H7 (cell line): ENCODE measurements at places on chromosomes 2 and 18.
A peak's percentile ranks its signal among the peaks of the same experiment; 100 is the strongest.

GRCh38 chr2:96501471-96501874 is 3.7 kb downstream of the NEURL3 start:
- DNase-seq: peak; percentile 48

DNA sequence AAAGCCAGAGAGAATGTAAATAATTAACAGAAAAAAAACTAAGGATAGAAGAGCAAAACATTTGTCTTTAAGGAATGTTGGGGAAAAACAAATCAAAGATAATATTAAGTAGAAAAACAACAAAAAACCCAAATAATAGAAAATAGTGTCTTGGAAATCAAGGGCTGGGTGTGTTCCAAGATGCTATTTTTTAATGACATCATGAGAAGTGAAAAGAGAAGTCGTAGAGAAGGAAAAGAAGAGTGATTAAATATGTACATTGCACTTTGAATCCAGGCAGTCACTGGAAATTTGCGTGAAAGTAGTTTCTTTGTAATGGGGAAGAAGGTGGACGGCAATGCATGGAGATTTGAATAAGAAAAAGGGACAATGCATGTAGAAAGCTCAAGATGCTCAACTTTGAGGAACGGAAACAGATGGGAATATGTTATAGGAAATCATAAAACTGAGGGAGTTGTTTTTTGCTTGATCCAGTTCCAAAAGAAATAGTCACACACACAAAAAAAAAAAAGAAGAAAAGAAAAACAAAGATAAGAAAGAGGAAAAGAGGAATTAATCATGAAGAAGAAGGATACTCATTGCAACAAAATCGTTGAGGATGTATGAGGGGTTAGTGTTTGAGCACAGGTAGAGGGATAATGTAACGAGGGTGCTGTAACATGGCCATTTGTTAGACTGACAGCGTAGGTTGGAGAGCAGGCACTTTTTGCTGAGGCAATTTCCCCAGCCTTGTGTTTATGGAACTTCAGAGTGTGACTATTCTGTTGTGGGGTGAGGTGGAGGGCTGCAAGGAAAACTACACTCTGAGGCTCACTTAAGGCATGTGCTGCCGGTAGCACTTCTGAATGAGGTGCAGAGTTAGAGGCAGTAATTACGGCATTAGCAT is 184.1 kb downstream of the CALCRL start:
- no peak for DNase-seq

DNA sequence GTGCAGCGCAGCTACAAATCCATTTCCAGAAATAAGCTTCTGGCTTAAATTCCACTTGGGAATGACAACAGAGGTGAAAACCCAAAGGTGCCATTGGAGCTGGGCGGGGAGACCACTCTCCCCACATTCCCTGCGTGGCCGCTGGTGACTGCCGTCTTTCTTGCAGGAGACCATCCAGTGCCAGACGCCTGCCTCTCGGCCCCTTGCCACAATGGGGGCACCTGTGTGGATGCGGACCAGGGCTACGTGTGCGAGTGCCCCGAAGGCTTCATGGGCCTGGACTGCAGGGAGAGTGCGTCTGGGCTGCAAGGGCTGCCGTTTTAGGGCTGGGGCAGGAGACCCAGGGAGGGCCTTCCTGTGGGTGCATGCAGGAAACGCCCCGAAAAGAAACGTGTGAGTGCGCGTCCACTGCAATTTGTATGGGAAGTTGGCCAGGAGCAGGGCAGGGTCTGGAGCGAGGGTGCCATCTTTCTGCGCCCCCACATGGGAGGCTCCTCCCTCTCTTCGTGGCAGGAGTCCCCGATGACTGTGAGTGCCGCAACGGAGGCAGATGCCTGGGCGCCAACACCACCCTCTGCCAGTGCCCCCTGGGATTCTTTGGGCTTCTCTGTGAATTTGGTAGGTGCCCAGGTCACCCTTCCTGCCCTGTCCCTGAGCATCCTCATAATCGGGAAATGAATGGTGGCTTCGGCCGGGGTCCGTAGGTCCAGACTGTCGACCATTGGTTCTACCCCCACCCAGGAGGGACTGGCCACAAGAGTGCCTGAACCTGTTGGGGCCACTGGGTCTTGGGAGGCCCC is 49.9 kb downstream of the SNED1 start:
- DNase-seq: no peak

DNA sequence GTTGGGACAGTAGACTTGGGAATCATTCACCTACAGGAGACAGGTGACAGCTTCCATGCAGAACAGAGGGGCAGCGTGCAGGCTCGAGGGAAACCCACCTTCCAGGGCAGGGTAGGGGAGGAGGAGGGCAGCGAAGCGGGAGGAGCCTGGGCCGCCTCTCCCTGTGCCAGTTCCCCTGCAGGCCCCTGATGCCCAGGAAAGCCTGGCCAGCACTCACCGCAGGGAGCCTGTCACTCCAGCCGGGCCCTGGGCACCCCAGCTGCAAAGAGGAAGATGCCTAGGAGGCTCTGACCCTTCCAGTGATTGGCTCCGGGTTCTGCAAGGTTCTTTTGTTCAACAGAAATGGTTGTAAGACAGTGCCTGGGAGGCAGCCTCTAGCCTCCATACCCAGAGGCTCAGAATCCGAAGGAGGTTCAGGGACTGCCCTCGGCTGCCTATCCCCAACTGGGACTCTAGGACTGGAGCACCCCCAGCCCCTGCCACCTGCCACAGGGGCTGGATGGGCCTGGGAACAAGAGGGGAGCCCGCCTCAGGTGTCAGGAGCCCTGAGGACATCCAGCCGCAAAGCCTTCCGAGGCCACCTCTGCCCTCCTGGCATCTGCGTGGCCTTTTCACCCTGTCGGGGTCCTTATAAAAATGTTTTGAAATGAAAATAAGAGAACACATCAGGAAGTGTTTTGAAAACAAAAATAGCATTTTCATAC is 103.2 kb downstream of the PTGR3 start:
- peak; percentile 40 for DNase-seq

DNA sequence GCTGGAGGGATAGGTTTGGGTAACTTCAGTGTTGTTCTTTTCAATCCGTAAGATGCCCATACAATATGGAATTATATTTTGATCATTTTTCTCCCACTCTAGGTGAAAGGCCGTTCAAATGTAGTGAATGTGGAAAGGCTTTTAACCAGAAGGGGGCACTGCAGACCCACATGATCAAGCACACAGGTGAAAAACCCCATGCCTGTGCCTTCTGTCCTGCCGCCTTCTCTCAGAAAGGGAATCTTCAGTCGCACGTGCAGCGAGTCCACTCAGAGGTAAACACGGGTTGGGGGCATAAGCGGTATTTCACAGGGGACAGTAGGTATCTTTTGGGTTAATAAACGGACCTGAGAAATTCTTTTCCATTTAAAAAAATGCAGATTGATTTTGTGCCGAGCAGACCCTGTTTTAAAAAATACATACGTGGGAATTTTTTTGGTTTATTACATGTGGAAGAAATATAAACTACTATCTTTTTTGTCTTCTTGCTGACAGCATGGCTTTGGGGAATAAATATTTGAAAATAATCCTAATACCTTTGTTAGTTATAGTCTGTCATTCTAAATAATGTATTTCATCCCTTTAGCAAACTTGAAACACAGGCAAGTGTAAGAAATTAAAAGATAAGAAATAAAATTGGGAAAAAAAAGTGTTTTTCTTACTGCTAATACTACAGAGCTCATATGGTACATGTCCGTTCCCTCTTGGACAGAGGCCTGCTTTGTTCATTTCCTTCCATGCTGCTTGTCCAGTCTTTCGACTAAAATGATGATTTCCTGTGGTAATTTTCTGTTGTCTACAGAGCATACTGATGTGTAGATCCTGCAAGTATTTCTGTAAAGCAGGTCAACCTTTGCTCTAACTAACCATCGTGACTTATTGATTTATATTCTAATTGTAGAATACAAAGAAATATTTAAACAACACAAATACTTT is 53.3 kb downstream of the ZNF236 start:
- DNase-seq: peak; percentile 74

DNA sequence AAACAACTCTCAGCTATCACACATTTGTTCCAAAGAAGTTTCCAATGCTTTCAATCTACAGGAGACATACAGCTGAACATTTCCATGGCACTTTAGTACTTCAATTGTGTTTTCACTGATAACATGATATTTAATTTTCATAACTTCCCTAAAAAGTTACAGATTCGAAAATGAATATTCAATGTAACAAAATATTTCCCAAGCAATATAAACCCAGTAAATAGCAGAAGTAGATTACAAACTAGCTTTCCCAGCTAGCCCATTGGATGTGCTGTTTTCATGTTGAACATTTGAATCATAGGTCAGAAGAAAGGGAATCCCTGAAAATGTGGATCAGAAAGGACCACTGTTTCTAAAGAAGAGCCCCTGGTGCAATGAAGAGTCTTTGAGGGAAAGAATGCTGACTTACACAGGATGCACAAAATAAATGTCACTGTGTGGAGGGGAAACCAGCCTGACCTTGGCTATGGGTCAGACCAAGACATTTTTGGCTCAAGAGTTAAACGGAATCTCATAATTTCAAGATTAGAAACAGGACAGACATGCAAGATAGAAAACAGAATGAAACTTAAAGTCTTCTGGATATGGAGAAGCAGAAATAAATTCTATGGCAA is 22.5 kb downstream of the CYTIP start:
- no peak for DNase-seq

DNA sequence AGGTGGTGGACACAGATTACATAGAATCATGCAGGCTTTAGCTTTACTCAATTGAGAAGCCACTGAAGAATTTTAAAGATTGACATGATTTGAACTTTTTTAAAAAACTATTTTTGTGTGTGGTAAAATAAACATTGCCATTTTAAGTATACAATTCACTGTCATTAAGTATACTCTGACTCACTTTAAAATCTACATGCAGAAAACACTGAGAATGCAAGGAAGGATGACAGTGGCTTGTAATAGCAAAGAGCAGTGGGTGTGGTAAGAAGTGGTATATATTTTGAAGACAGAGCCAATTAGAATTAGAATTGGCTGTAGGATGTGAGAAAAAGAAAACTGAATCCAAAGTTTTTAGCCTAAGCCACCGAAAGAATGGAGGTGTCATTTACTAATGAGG is 14.9 kb downstream of the TRMT61B start:
- no peak for DNase-seq

DNA sequence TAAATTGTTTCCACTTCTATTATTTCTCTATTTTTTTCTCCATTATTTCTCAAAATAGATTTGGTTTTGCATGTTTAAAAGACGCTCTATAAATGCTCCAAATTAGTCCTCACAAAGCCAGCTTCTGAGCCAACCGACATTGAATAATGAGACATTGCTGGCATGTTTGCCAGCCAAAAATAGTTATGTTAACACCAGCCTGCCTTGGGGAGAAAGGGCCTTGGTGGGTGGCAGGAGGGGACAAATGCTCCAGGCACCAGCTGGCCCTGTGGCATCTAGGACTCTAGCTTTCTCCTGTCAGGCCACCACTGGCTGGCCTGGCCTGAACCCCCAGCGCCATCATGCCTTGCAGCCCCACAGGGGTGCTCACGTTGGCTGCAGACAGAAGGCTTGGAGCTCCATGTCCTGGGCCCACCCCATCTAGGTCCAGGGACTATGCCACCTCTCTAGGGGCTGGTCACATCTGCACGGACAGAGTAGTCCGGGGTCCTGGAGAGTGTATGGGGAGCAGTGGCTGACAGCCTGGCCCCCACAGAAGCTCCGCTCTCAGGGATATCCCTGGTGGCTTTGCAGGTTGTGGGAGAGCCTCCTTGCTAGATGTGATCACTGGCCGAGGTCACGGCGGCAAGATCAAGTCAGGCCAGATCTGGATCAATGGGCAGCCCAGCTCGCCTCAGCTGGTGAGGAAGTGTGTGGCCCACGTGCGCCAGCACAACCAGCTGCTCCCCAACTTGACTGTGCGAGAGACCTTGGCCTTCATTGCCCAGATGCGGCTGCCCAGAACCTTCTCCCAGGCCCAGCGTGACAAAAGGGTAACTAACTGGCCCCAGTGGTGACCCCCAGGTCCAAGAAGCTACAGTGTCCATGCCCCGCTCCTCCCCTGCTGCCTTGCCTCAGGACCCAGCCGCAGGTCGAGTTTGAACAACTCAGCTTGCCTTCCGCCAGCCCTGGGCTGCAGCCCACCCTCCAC is 12.5 kb downstream of the ABCG8 start:
- DNase-seq: peak; percentile 19

- DNase-seq: no peak
Observed at GRCh38 chr2:234690569-234691213, 193.8 kb upstream of the ARL4C start.

DNA sequence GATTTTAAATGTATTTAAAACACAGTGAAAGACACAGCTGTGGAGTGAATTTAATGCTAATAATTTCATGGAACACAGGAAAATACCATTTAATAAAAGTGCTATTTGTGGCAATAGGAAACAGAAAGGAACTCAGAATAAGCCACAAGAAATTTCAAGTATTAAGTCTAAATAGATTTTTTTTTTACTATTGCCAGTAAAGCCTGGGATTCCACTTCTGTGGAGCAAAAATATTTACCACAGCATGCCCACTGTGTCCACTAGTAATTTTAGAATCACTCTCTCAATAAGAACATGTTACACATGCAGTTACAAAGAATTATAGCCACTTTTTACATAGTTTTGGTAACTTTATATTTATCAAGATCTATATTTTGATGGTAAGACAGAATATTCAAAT is 17.2 kb downstream of the KCTD18 start:
- no peak for DNase-seq

- peak; percentile 81 for DNase-seq
Observed at GRCh38 chr2:181680055-181680936, at the start of gene NEUROD1. TSS of gene NEUROD1 (minus strand) at chr2:181680517. CDS start at chr2:181678860, 1,657 bp downstream.

DNA sequence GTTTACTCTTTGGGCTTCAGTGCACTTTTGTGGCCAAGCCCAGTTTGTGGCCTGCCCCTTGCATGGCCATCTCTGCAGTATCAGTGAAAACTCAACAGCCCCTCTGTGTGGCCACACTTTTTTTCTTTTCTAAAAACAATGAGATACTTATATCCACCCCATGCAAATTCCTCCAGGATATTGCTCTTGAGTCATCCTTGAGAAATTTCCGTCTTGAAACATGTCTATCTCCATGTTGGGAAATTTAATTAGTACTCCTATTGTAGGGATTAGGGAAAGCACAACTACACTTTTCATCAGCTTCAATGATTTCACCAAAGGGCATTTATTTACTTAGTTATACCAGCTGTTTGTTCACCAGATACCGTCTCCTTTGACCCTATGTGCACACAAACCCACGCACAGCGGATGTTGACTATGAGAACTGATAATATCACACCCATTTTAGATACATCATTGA is 993.1 kb downstream of the TSN start:
- DNase-seq: no peak

GRCh38 chr2:236712961-236713673 is 143.5 kb downstream of the ACKR3 start:
- no peak for DNase-seq
